ENCODE measurements at places on chromosomes 5 and 9. TPM values are rescaled to one million over a fixed set of nuclear protein-coding genes. Genes with fewer than 3 reads are reported as not detected.

DNA sequence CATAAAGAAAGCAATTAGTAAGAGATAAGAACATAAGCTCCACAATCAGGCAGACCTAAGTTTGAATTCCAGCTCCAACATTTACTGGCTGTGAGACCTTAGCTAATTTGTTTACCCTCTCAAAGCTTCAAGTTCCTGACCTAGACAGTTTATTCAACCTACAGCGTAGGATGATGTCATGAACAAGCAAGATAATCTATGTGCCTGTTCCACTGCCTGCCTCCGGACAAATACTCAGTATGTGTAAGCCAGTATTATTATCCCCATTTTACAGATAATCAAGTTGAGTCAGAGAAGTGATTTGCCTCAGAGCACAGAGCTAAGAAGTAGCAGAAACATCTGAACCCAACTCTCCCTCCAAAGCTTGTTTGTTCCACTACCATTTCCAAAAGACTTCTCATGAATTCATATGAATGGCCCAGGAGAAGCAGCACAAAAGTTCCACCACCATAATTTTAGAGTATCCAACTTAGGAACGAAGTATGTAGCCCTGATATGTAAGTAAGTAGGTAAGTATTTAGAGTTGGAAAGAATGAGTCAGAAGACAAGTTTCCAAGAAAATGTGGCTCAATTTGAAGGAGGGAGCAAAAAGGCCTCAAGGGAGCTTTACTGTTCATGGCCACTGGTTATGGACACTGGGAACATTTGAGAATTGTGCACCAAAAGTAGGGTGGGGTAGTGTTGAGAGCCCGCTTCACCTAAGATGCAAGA is 398.2 kb downstream of the NFIB start:
- no peak for DNase-seq

DNA sequence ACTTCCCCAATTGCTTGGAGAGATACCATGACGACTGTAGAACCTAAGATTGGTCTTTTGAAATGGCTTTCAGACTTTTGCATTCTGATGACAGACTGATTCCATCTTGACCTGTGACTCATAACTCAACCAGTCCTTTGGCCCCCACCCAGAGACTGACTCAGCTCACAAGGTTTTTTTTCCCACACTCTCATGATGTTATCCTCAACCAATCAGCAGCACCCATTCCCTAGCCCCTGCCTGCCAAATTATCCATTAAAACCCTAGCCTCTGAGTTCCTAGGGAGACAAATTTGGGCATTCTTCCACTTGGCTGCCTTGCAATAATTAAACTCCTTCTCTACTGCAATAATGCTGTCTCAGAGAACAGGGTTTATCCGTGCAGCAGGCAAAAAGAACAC is 1263.3 kb upstream of the CDH9 start:
- peak; percentile 2 for DNase-seq

- DNase-seq = peak; percentile 64
Measured at GRCh38 chr9:81535542-81536241, 153.7 kb downstream of the TLE1 start.

GRCh38 chr5:139823757-139824355 is 28.2 kb downstream of the PSD2 start:
- no peak for DNase-seq

DNA sequence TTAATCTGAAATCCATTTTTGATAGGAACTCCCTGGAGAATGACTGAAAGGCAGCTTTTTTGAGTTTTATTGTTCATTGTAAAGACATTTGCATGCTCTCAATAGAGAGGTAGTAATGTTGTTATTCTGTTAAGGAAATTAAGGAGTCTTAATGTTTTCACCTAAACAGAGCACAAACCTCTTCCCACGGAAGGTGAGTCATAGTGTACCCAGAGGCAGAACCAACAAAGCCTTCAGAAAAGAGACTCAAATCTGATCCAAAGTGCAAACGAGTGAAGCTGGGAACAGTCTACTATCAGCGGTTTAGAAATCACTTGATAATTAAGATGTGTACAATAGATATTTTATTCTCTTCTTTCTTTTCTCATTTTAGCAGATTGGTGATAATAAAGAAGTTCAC is 470.5 kb downstream of the PLK2 start:
- DNase-seq = no peak

DNA sequence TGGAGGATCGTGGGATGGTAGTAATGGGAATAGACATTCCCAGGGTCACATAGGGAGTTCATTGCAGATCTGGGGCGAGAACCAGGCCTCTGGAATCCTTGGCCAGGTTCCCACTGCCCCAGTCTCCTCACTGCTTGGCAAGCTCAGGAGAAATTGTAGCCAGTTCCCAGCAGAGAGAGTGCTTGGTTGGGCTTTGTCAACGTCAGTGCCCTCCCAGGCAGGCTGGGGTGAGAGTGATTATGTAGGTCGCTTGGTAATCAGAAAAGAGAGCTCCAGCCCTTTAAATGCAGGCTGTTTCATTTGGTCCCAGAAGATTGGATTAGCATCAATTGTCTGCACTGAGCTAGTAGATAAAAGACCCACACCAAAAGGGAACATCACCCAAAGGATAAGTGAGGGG is 51.8 kb upstream of the GALNT10 start:
- DNase-seq = no peak

GRCh38 chr5:177444106-177445051 is 2.2 kb upstream of the PRR7 start:
- no peak for DNase-seq

- DNase-seq = no peak
Measured at GRCh38 chr5:81747030-81747429, 3.9 kb downstream of the SSBP2 start.

DNA sequence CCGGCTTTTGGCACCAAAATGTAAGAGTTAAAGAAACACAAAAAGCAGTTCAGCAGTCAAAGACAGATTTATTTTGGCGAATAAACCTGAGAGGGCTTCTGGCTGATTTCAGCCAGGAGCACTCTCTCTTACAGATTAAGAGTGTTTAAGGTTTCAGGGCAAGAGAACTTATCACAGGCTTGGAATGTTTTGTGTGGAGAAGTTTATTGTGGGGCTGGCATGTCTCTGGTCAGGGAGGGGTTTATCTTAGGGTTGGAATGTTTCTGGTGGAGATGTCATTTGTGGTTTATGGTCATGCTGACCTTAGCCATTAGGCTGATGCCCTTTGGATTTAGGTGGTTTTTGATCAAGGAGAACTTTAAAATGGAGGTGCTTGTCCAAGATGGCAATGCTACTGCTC is 622.3 kb upstream of the PTPRD start:
- DNase-seq = no peak

- DNase-seq = no peak
Measured at GRCh38 chr5:168820874-168821273, 241.7 kb upstream of the PANK3 start.

DNA sequence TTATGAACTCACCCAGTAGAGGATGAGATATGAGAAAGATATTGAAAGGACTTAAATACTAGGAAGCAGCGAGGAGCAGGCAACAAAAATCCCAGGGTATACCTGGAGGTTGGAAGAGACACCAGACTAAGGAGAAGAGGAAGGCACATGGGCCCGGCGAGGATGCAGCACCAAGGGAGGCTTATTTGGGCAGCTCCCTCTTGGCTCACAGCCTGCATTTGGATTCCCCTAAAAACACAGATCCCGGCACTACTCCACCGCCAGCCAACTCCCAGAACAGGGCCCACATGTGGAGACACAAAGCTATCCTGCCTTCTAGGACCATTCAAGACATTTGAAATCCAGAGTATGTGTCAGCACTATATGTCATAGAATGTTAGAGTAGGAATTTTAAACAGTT is 199.8 kb upstream of the FBXL7 start:
- DNase-seq = no peak

DNA sequence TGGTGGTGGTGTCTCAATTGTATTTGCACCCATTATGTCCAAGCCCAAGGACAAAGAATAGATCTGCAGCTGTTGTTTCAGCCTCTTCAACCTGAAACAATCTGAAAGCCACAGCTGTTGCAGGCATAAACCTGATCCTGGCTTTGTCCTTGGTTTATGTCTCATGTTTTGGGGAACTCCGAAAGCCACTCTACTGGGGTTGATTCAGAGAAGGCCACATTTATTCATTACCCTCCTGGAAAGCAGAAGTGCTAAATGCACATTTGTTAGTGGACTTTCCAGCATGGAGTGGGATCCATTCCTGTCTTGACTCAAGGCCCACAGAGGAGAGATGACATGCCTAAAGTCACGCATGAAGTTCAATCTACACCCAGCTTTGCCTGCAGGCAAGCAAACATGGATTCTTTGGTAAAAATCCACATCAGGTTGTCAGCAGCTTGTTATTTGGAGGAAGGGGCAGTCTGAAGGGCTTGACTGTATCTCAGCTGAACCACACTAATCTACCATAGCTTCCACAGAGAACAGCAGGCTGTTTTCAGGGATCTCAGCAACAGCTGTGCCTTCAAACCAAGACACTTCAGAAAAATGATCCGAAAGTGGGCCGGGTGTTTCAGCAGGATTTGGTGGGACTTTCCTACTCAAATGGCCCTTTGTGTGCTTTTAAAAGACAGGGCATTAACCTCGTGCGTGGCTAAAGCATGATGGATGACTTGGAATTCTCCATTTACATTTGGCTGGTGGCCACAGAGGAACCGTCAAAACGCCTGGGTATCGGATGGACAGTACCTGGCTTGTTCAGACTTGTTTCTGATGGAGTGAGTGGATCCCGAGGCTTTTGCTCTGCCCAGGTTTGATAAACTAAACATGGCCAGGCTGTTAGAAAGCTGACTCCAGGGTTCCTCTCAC is 36.2 kb upstream of the ADAM19 start:
- DNase-seq = peak; percentile 10

Gene HEXB
- 184 TPM for polyA plus RNA-seq
